ENCODE measurements at places on chromosomes 6 and 20. TPM values are rescaled to one million over a fixed set of nuclear protein-coding genes. Genes with fewer than 3 reads are reported as not detected.

DNA sequence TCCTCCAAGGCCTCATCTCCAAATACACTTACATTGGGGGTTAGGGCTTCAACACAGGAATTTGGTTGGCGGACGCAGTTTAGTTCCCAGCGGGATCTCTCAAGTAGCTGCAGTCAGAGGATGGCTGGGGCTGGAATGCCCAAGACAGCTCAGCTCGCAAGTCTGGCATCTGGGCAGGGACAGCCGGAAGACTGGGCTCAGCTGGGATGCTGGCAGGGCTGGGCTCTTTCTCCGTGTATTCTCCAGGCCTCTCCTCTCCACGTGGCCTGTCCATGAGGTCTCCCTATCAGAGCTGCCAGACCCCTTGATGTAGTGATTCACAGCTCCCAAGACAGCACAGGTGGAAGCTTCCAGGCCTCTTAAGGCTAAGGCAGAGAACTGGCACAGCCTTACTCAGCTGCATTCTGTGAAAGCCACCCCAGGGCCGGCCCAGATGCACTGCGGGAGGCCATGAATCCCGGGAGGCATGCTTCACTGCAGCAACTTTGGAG, 5.0 kb downstream of the FGD2 start:
- DNase-seq: no peak

DNA sequence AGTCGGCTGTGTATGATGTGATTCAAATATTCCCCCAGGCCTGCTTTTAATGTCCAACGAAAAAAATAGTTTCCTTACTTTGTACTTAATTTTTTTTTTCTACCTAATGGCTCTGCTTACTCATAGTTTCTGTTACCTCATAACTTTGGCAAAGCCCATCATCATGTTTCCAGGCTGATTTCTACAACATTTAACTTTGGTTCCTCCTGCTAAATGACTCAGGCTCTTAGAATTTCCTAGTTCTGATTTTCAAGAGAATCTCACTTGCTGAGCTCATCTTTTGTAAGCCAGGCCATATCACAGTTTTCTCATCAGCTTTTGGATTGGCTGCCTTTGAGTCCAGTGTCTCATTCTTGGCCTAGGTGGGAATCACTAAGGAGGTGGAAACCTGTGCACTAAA, 323.1 kb downstream of the HDGFL1 start:
- no peak for DNase-seq

DNA sequence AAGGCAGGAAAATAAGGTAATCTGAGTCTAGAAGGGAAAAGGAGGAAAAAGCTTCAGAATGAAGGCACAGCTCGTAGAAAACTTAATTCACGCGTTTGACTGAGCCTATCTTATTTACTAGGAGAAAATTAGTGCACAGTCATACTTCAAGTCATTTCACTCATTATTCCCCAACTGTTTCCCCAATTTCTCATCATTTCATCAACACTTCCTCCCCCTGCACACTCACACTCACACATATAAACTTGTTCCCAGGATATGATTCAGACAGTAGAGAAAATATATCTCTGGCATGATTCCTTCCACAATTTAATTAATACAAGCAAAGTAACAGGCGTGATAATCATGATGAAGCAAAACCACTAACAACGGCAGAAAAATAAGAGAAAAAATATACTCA, 94.5 kb upstream of the F13A1 start:
- no peak for DNase-seq

- DNase-seq: no peak
Measured at GRCh38 chr20:32216179-32217142, 8.8 kb downstream of the POFUT1 start.

GRCh38 chr20:57263801-57264792, 2.3 kb downstream of the BMP7 start:
- no peak for DNase-seq

GRCh38 chr6:121297694-121298093, 36.6 kb downstream of the TBC1D32 start:
- DNase-seq: no peak

DNA sequence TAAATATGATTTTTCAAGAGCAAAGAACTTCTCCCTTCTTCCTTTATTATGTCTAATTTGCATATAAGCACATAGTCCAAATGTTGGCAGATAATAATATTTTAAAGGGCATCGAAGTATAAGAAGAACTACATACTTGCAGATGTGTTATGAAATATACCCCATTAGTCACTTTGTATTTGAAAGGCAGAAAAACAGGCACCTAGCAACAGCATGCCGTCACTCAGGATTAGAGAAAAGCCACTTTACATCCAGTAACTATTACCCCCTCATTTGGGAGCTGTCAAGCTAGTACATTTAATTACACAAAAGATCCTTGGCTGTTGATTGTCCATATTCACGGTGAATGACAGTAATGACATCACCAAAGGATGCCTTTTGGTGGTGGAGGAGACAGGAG, 99.3 kb upstream of the ARMC2 start:
- no peak for DNase-seq

- no peak for DNase-seq
Measured at GRCh38 chr6:129345890-129346289, 364.1 kb downstream of the ARHGAP18 start.

DNA sequence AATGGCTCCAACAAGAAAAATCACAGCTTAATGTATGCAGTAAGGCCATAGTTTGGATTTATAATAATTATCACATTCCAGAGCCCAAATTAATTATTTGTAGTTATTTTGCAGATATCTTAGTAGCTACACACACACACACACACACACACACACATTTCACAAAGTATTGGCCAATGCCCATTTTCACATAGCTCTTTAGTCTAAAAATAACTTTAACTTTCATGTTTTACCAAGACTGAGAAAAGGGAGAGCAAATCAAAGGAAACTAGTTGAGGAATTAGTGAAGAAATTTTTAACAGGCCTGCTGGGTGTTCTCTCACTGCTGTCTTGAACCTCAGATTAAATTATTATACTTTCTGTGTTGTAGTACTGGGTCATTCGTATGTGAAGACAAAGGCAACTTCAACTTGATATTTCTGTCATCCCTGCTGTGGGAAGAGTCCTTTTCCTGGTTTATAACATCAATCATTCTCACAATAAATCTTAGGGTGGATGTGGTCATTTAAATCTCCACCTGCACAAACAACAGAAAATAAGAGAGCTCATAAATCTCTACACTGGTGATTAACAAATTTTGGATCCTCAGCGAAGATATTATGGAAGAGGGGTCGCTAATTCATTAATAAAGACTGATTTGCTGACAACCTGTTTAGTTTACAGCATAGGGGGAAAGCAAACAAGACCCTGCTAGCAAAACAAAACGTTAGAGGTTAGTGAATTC, 1.6 kb upstream of the TCF21 start:
- no peak for DNase-seq

Gene MOCS1
- total RNA-seq: 0.34 TPM

Gene TRIM10
- total RNA-seq: not detected

Gene OR2H2
- total RNA-seq: not detected

Gene PNLDC1
- total RNA-seq: 0.24 TPM

Gene ASIP
- total RNA-seq: not detected

Gene CDH26
- total RNA-seq: 1.4 TPM

Gene BACH2
- 79.6 TPM for total RNA-seq

Gene KCNK5
- total RNA-seq: not detected
